RWPE1 (cell line): ENCODE measurements at places on chromosomes 3 and 15.
A peak's percentile ranks its signal among the peaks of the same experiment; 100 is the strongest.

GRCh38 chr3:155182467-155182866 lies 102.3 kb downstream of the MME start:
- no peak for DNase-seq

DNA sequence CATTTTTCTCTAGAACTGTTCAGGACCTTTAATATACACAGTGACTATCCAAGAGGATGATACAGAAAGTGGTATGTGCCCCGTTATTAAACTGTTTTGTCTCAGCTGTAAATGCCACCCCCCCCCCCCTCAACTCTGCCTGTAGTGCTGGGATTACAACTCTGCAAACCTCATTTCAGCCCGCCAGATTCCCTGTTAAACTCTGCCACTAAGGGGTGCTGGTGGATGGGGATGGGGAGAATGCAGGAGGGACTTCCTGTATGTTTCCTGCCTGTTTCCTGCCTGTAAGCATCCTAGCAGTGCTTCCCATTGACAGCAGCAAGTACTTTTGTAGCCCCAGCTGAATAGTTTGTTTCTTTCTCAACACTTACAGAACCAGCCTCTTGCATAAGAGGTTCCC lies 301.7 kb upstream of the RORA start:
- DNase-seq: no peak

DNA sequence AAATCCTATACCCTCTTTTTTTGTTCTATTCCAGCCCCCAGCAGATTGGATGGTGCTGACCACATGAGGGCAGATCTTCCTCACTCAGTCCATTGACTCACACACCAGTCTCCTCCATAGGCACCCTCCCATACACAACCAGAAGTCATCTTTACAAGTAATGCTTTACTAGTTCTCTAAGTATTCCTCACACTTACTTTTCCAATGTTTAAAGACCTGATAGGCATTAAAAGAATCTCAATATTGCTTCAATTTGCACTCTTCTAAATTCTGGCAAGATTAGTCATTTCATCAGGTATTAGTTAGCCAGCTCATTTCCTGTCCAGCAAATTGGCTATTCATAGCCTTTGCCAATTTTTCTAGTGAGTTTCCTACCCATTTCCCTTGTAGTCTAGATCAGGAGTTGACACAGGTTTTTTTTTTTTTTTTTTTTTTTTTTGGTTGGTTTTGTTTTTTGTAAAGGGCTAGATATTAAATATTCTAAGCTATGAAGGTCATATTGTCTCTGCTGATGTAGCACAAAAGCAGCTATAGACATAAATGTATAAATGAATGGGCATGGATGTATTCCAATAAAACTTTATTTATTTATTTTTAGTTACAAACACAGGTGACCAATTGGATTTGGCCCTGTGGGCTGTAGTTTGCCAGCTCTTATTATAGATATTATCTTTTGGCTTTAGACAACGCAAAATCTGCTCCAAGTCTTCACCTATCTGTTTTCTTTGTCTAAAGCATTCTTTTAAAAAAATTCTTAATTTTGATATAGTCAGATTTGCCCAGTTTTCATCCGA lies 76.1 kb downstream of the ABHD5 start:
- DNase-seq: peak; percentile 63

DNA sequence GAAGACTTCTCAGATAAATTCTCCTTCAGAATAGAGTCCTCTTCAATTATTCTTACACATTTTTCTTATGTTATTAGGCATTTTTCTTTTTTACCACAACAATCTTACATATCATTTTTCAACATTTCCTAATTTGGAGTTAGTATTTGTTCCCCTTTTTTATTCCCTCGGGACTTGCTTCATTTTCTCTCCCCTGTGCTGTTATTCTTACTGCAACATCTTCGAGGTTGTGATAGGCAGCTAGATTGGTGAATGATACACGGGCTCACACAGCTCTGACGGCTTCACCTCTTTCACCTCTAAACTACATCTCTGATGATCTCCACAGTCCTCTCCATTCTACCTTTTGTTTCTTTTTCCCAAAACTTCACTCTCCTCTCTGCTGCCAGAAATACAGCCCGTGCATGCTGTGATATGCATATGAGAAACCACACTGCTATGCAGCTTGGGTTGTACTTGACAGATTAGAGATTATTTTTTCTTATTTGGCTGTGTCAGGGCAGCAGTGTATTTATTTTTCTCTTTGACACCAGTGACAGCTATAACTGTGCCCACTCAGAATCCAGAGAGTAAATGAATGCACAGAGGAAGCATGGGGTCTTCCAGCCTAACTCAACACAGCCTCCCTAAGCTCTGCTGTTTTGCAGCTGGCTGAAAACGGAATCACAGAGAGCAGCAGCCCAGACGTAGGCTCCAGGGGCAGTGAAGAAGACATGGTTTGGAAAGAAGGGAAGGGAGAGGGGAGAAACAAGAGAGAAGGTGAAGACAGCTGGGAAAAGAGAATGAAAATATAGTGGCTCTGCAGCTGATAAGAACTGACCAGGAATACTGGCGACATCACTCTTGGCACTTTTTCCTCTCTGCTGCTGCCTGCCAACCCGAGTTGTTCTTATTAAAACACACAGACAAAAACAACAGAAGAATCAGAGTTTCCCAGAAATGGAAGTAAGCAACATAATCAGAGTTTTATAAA lies 61.8 kb downstream of the SLC9A9 start:
- no peak for DNase-seq

DNA sequence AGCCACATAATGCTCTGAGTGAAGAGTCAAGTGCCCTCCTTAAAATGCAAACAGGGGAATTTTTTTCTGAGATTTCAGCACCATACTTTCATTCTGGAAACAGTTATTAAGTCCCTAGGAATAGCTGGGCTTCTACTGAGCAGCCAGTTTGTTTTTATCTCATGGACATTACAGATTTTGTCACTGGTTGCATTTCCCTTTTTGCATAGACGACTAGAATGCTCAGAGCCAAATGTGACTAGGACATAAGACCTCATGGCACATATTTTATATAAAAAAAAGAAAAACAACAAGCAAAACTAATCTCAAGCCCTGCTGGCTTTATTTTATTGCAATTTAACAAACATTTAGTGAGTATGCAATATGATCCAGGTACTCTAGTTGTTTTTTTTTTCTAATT lies 112.7 kb upstream of the NANOGP8 start:
- DNase-seq: no peak

- no peak for DNase-seq
These were observed 4.3 kb downstream of the CHAC1 start for GRCh38 chr15:40957581-40958051.

DNA sequence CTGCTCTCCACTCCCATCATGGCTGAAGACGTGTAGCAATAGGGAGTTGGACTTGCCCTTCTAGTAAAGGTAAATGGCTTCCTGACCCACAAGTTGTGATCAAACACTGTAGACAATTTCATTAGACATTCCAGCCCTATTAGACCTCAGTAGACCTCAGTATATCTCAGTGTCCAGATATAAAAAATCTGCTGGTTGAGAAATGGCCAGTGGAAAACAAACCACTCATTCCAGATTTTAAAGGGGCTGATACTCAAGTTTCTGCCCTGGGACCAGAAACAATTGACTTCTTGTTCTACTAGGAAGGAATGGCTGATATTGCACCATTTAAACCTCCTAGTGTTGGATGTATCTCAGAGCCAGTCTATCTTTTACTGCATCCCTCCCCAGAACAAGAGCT lies 613.2 kb downstream of the PDCD6IP start:
- no peak for DNase-seq

DNA sequence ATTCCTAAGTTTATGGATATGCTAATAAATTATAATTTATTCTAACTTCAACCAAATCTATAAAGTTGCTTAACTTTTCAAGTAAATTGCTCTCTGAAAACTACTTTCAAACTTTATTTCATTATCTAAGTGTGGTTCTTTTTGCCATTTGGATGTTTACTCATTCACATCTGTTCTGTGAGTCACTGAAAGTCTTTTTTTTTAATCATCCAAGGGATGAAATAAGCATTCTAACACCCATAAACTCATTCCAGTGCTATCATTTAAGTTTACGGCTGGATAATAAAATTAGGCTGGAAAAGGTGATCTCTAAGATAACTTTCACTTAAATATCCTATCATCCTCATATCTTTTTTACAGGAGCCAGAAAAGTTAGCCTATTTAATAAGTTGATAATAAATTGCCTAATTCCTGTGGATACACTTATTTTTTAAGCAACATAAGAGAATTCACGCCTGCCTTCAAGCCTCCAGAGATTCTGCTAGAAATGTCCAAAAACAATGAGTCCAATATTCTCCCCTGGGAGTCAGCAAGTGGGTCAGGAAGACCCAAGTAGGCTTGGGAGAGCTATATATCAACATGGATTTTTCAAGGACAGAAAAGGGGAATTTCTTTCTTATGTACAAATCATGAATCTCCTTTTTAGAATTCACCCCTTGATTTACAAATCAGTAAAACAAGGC lies 25.8 kb downstream of the SCG3 start:
- no peak for DNase-seq

- no peak for DNase-seq
These were observed 32.6 kb downstream of the PPCDC start for GRCh38 chr15:75056036-75056435.
